ENCODE measurements at places on chromosomes 2 and 18. TPM values are rescaled to one million over a fixed set of nuclear protein-coding genes. Genes with fewer than 3 reads are reported as not detected.

DNA sequence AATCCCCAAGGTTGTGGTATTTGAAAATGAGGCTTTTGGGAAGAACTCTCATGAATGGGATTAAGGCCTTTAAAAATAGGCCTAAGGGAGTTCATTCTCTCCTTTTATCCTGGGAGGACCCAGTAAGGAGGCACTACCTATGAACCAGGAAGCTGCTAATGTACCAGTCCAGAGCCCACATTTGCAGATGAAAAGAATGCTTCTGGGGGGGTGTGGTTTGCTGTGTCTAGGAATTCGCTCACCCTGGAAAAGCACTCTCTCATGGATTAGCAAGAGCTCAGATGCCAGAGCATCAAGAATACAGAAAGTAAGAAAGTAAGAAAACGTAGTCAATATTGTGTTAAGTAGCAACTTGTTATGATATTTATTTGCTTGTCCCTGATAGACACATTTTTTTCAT, 785.7 kb upstream of the GYPC start:
- no peak for DNase-seq

DNA sequence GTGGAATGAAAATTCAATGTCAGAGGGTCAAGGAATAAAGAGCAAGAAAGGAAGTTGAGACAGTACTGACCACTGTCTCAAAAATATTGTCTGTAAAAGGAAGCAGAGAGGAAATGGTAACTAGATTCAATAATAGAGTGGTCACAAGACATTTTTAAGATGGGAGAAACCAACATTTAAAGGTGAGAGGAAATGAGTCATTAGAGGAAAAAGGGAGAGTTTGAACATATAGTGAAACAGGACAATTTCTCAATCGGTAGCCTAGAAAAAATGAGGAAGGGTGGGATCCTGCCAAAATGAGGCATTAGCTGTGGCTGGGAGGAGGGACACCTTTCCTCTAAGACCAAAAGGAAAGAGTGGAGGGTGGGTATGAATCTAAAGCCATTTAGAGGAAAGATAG, 288.5 kb downstream of the SP3 start:
- no peak for DNase-seq

DNA sequence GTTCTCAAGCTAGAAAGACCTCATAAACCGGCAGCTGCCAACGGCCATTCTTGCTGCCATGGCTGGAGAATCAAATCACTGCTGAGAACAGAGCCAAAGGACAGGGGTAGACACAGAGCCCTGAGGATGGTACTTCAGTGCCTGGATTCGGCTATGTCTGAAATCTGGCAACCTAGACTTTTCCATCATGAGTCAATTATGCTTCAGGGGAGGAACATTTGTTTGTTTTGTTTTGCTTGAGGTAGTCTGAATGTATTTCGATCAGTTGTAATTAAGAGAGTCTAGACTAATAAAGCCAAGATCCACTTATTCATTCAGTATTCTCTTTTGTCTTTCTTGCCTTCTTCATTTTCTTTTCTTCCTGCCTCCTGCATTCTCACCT, 122.8 kb upstream of the SH3BP4 start:
- DNase-seq: no peak

- no peak for DNase-seq
Measured at GRCh38 chr18:62643181-62643580, 72.2 kb upstream of the PHLPP1 start.

The TNS1 gene
- polyA plus RNA-seq: 73.4 TPM

The CD207 gene
- polyA plus RNA-seq: 0.13 TPM

The PLB1 gene
- polyA plus RNA-seq: 1.7 TPM

The DARS1 gene
- 54.2 TPM for polyA plus RNA-seq

The MPHOSPH10 gene
- polyA plus RNA-seq: 43.4 TPM

All from psoas muscle (tissue), 8 donors.